ENCODE measurements at places on chromosomes 2 and 18.

GRCh38 chr2:202375033-202375608, 1.0 kb upstream of the BMPR2 start:
- DNase-seq = peak; percentile 31

- no peak for DNase-seq
These were observed 47.5 kb downstream of the MARCO start for GRCh38 chr2:118989481-118989880.

DNA sequence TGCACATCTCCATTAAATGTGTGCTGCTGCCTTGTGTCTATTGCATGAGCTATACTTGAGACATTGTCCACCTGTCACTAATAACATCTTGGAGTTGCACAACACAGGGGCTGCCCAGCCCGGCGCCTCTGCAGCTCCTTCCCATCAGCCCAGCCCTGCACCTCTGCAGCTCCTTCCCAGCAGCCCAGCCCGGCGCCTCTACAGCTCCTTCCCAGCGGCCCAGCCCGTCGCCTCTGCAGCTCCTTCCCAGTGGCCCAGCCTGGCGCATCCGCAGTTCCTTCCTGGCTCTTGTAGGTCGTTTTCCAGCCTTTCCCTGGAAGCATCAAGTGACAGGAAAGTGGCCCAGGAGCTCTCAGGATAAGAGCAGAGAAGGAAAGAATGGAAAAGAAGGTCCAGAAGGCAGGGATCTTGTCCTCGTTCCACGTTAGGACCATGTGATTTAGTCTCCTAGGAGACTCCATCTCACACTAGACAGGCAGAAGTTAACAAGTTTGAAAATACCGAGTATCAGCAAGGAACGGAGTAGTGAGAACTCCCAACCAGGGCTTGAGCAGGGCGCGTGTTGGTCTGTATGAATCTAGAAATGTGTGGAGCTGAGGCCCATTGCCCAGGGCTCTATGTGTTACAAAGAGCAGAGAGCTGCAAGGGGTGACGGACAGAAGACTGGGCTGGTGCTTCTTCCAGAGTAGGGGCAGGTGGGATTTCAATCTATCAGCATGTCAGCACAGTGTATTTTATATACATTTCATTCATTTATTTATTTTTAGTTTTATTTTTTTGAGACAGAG, 115.7 kb upstream of the TPO start:
- DNase-seq = no peak

- DNase-seq = no peak
These were observed 78.8 kb downstream of the CELF4 start for GRCh38 chr18:37486848-37487247.

DNA sequence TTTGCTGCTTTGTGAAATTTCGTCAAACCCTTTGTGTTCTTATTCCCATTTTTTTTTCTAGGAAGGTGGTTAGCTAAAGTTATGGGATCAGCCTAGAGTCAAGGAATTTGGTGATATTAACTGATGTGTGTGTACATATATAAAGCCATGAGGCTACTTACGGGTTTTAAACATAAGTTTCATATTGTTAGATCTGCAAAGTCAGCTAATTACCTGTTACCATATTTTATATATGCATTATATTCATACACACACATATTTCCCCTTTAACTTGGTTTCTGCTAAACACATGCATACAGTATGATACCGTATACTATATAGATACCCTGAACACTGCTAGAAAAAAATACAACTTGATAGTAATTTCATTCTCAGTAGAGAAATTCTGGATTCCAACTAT, 241.0 kb downstream of the NYAP2 start:
- DNase-seq = no peak

- no peak for DNase-seq
These were observed 91.4 kb upstream of the AQP4 start for GRCh38 chr18:26956863-26957262.

DNA sequence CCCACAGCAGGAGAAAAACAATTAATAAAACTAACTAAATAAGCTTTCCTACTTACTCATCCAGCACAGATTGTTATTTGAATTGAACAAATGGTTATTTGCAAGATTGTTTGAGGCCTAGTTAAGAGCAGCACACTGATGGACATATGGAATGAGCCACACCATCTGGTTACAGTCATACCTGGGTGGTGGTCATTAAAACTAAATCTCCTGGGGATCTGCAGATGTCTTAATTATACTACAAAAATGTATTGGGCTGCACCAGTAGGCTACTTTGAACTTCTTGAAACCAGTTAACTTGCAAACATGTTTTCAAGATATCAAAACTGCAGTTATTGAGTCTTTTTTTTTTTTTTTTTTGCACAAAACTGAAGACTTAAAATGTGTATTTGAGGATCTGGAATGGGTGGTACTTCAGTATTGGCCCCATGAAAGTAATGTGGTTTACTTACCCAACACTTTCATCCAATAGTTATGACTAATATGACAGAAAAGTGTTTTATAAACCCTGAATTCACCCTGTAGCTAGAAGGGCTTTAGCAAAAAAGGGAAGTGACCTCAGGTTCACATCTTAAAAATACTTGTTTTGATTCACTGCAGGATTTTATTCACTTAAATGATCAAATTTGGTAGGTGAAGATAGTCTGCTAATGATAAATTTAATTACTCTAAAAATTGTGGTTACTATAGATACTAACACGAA, 10.8 kb downstream of the AGFG1 start:
- no peak for DNase-seq

DNA sequence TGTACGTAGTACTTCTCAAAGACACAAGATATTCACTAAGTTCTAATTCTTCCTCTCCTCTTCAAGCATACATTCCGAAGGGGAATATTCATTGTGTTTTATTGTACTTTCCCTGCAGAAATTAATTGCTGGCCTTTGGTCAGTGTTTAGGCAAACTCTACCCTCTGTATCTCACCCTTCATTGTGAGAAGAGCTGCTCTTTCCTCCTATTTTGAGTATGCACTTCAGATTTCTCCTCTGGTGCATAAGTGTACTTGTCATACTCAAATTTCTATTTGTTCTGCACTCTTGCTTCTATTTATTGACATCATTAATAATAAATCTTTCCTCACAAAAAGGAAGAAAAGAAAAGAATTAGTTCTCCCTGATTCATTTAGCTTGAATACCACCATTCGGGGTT, 485.4 kb upstream of the SLC8A1 start:
- DNase-seq = no peak

GRCh38 chr2:69152847-69153583, 140.0 kb downstream of the ANTXR1 start:
- no peak for DNase-seq

GRCh38 chr2:172376505-172377125, 50.8 kb upstream of the ITGA6 start:
- DNase-seq = no peak

GRCh38 chr2:58207189-58207588, 33.9 kb downstream of the FANCL start:
- DNase-seq = no peak

- no peak for DNase-seq
These were observed 149.0 kb upstream of the GLI2 start for GRCh38 chr2:120586507-120587278.

GRCh38 chr2:181371782-181372645, 85.2 kb upstream of the ITGA4 start:
- no peak for DNase-seq

- DNase-seq = no peak
These were observed 29.8 kb upstream of the LAMA1 start for GRCh38 chr18:7147399-7147798.

DNA sequence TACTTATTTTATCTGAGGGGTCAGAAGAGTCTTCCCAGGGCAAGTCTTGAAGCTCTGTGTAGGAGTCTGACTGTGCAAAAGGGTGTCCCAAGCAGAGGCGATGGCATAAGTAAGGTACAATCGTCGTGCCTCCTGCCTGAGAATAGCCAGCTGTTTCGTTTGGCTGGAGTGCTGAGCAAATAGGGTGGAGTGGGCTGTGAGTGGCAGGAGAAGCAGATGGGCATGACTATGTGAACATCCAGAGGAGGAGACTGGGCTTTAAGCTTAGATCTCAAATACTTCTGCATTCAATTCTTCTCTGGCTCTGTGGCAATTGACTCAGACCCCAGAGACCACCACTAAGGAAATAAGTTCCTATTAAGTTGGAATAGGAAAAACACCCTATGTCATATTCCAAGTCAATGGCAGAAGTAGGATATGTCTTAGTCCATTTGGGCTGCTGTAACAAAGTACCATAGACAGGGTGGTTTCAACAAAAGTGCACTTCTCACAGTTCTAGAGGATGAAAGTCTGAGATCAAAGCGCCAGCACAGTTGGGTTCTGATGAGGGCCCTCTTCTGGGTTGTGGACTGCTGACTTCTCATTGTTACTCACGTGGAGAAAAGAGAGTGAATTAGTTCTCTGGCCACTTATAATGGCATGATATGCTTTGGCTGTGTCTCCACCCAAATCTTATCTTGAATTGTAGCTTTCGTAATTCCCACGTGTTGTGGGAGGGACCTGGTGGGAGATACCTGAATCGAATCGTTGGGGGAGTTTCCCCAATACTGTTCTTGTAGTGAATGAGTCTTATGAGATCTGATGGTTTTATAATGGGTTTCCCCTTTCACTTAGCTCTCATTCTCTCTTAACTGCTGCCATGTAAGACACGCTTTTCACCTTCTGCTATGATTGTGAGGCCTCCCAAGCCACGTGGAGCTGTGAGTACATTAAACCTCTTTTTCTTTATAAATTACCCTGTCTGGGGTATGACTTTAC, 120.2 kb downstream of the LPIN1 start:
- DNase-seq = no peak

- no peak for DNase-seq
These were observed 27.8 kb downstream of the MEX3C start for GRCh38 chr18:51169731-51170130.

- DNase-seq = no peak
These were observed 50.2 kb upstream of the FHL2 start for GRCh38 chr2:105449076-105449475.

- no peak for DNase-seq
These were observed 45.8 kb downstream of the SLC4A5 start for GRCh38 chr2:74297391-74297790.

DNA sequence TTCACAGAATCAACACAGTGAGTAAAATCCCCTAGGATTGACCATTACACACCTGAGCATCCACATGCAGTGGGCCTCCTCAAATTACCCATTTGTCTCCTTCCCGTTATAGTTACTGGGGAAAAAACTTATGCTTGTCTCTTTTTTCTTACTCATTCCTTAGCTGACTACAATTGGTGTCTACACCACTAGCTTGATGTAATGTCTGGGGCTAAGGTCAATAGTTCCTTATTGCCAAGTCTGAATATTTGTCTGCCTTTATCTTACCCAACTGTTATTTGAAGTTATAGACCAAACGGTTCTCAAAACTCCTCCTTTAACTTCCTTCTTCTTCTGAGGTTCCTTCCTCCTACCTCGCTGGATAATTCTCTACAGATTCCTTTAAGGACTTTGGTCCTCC, 41.9 kb upstream of the TMEM17 start:
- DNase-seq = no peak

DNA sequence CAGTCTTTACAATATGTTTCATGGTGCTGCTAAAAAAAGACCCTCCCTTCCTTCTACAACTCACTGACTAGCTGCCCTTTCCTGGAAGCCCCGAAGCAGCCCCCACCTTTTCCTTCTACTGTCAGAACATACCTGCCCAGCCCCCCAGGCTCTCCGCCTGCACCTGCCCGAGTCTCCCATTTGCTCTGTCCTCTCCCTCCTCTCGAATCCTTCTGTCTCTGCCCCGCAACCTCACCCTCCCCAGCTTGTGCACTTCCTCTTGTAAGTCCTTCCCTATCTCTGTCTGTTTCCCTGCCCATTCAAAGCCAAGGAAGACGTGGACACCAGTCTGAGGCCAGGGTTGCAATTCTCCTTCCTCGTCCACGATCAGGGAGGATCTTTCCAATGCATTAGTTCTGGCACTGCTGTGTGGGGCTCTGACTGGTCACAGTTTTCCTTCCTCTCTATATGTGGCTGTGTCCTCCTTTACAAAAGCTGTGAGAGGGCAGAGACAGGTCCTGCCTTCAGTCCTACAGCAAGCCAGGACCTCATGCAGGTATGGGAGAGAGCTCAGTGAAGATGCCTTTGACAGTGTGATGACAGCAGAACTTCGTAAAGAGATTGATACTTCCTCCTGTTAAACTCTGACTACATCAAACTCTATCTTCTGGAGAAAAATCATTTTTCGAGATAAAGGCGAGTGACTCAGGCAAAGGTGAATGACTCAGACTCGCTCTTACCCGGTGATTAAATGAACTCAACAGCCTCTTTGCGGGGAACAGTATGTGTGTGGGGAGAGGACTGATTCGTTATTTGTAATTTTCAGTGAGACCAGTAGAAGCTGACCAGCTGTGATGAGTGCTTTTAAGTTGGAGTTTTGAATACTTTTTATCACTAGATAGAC, 14.2 kb downstream of the TNFRSF11A start:
- no peak for DNase-seq

- no peak for DNase-seq
These were observed 14.4 kb downstream of the SLC39A6 start for GRCh38 chr18:36114738-36115137.

GRCh38 chr18:76098674-76099411, 396.2 kb downstream of the ZNF516 start:
- no peak for DNase-seq

DNA sequence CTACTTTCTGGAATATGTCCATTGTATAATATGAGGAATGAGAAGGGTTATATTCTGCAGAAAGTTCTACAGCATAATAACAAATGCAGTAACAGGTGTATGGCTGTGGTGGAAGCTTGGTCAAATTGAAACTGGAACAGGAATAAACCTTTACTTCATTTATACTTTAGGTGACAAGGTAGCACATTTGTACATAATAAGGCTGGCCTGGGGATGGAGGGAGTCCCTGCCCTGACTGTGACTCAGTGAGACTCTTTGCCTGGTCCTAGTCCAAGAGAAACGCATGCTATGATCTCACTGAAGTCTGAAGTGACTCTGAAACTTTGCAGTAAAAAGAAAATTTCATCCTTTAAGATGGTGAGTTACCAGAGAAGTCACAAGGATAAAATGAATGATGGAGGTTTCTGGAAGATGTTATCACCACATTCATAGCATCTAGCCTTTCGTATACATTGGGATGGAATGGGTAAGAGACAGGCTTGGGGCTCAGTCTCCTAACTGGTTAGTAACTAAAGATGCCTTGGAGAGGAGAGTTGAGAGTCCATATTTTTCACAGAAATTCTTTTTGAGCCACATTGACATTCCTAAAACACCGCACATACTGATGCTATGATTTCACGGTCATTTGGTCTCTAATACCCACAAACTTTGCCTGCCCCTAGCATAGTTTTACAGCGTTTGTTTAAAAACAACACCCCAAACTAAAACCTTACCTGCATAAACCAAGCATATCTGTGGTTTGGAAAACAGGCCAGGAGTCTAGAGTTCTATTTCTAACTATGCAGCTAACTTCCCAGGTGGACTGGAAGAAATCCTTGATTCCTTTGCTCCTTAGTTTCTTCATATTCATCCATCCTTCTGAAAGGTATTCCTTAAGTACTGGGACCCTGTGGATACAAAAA, 42.4 kb upstream of the NABP1 start:
- no peak for DNase-seq

DNA sequence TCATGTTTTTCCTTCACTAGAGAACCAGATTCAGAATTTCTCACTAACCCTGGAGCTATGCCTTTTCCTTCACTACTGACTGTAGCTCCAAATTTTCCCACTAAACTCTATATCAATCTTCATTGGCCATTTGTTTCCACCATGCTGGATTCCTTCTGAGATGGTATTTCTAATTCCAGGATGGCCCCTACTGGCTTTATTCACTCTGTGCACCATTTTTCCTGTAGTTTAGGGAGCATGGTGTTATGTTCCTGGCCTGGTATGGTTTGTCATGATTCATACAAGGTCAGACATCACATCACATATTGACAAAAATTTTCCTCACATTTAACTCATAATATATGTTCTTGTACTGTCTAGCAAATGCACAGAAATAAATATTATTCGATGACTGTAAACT, 229.2 kb upstream of the TFPI start:
- DNase-seq = no peak

GRCh38 chr2:50026236-50026635, 871.9 kb upstream of the FSHR start:
- no peak for DNase-seq

Measured in hypothalamus (tissue), 51 donors.